Frontal cortex (tissue), 4 donors: ENCODE measurements at places on chromosomes 16 and 17.

GRCh38 chr17:77131904-77132303 lies 8.9 kb upstream of the SEC14L1 start:
- no peak for DNase-seq

GRCh38 chr17:19263641-19264051 lies 26.5 kb downstream of the EPN2 start:
- no peak for DNase-seq

- DNase-seq: no peak
Measured at GRCh38 chr17:33241390-33241789, 51.7 kb downstream of the ASIC2 start.

DNA sequence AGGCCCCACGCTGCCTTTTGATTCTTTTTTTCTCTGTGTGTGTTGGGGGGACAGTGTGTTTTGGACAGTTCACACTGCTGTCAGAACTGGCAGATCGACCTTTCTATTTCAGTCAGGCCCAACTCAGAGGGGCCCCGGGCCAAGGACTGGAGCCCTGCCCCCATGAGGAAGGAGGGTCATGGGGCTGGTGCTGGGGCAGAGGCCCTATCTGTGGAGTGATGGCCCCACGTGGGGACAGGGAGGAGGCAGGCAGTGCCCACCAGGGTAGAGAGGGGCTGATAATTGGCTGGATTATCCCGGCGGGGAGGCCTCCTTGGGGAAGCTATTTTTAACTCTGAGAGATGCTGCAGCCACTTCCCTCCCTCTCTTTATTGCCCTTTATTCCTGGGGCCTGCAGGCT lies 5.7 kb upstream of the KCNJ12 start:
- DNase-seq: no peak

GRCh38 chr16:20847550-20847949 lies 41.2 kb downstream of the REXO5 start:
- DNase-seq: no peak
